ENCODE measurements at places on chromosomes 4 and X.

DNA sequence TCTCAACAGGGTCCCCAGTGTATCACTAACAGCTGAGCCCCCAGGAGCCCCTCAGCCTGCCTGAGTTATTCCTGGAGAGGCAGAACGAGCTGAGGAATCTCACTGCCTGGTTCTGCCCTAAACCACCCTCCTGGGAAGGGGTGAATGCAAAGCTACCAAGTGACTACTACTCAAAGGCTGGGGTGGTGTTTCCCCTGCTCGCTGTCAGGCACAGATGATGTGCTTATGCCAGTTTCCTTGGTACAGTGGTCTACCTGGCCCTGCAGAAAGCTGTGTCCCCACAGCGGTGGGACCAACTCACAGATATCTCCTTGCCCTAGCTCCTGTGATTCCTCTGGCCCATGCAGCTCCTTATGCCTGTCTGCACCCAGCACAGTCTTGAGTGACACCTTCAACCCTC is 35.4 kb upstream of the ASMTL start:
- no peak for DNase-seq

DNA sequence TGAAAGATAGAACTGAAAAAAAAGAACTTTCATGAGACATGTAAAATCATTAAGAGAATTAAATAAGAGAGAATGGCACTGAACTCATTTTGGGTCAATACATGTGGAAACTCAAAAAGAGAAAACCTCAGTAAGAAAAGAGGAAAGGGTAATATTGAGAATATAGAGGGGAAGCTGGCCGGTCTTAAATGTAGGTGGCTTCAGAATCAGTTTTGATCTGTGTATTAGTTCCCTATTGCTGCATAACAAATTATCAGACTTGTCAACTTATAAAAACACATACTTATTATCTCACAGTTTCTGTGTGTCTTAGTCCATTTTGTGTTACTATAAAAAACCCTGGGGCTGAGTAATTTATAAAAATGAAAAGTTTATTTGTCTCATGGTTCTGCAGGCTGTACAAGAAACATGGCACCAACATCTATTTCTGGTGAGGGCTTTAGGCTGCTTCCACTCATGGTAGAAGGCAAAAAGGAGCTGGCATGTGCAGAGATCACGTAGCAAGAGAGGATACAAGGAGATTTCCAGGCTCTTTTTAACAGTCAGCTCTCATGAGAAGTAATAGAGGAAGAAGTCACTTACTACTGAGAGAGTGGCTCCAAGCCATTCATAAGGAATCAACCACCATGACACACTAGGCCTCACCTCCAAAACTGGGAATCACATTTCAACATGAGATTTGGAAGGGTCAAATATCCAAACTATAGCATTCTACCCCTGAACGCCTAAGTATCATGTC is 29.6 kb downstream of the SATL1 start:
- no peak for DNase-seq

- no peak for DNase-seq
Measured at GRCh38 chr4:70183168-70183939, 12.2 kb upstream of the ODAM start.

- no peak for DNase-seq
Measured at GRCh38 chr4:1207157-1207470, 34.7 kb upstream of the SPON2 start.

GRCh38 chr4:181418496-181418895 is 824.7 kb upstream of the TENM3 start:
- no peak for DNase-seq

GRCh38 chr4:96912716-96913115 is 1072.8 kb downstream of the PDHA2 start:
- no peak for DNase-seq

GRCh38 chrX:40169193-40170101 is 71.7 kb upstream of the BCOR start:
- DNase-seq = peak; percentile 84

DNA sequence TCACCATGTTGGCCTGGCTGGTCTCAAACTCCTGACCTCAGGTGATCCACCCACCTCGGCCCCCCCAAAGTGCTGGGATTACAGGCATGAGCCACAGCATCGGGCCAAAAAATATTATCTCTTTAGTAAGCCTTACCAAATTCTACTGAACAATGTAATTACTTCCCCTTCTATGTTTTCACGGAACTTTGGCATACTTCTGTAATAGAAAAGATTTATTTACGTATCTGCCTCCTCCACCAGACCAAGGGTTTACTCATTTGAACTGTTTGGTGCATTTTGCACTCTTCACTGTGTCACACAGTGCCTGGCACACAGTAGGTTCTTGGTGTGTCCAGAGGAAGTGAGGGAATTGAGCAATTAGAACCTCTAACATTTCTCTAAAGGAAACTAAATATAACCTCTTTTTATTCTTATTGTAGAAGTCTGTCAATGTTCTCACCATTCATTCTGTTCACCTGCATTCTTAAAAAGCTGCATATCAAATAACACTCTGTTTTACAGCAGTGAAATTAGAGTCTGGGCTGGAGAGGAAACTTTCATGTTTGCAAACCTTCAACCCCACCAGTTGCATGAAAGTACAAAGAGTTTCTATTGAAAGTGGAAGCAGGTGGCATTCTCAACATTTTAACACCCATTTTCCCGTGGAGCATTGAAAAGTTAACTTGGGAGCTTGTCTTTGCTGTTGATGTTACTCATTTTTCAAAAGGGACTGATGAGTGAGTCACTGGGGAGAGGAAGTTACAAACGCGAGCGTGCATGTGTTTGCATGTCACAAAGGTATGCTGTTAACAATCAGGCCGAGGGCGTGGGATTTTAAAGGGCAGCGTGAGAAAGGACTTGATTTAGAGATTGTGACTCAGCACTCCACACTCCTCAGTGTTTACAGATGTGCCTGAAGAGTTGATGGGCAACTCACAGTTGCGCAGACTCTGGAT is 314.1 kb downstream of the STK32B start:
- DNase-seq = no peak

DNA sequence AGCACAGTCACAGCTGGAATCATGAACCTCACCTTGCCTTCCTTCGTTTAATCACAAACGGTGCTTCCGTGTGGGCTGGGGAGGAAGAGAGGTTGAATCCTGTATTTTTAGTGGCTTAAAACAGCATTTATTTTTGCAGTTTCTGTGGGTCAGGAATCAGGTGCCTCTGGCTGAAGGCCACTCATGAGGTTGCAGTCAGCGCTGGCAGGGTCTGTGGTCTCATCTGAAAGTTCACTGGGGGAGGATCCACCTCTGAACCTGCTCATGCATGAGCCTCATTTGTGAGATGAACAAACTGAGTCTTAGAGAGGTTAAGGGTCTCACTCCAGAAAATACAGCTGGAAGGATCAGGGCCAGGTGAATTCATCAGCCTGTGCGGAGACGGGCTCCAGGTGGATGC is 17.1 kb upstream of the ABLIM2 start:
- no peak for DNase-seq

GRCh38 chr4:19400820-19401219 is 850.9 kb upstream of the SLIT2 start:
- DNase-seq = no peak

DNA sequence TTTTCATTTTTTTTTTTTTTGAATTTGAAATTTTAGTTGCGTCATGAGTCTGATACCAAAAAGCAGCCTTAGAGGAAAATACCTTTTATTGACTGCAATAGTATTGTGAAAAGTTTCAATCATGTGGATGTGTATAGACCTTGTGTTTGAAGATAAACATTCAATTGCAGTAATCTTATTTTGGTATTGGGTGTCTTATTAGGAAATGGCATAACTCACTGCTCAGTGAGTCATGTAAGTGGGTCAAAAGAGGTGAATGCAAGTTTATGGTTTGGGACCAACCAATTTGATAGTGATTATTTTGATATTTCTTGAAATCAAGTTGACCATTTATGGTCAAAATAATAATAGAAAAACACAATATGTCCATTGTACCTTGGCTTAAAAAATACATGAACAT is 627.8 kb upstream of the SLIT2 start:
- DNase-seq = no peak

DNA sequence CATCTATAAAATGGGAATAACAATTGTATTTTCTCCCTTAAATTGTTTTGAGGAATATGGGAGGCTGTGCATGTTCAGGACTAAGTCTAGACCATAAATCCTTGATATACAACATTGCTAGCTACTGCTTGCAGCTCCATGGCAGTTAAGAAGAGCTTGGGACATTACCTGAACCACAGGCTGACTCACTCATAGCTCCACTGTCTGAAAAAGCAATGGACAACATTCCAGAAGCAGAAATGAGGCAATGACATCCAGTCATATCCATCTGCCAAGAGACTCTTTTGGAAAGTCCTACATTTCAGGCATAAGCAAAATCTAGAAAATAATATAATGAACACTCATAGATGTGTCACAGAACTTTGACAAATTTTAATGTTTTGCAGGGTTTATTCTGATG is 167.3 kb upstream of the LEF1 start:
- no peak for DNase-seq

- DNase-seq = no peak
Measured at GRCh38 chr4:3465698-3466671, 2.9 kb downstream of the DOK7 start.

- no peak for DNase-seq
Measured at GRCh38 chr4:95304898-95305297, 243.9 kb downstream of the UNC5C start.

DNA sequence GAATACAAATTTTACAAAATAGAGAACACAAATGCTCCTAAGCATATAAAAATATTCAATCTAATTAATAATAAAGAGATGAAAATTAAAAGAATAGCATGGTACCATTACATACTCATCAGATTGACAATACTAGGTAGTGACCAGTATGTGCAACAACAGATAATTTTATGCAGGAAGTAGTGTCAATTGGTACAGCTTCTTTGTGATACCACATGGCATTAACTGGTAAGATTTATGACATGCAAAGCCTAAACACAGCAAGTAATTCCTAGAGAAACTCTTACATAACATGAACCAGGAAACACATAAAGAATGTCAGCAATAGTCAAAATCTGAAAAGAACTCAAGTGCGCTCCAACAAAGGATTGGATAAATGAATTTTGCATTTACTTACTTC is 26.3 kb downstream of the CXCL2 start:
- DNase-seq = no peak

DNA sequence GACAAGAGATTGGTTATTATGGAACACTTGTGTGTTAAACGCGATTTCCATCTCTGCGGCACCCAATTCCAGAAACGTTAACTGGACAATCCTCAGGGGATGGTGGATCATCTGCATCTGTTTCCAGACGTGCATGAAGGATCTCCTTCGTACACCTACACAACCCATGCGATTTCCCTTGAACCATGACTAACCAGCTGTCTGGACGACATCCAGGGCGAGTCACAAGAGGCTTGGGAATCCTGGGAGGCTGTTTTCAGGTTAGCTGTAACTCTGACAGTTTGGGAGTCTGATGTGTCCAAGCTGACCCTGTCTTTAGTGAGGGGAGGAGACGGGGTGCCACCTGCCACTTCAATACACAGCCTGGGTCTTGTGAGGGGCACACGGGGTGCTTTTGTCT is 84.5 kb downstream of the GATB start:
- no peak for DNase-seq

DNA sequence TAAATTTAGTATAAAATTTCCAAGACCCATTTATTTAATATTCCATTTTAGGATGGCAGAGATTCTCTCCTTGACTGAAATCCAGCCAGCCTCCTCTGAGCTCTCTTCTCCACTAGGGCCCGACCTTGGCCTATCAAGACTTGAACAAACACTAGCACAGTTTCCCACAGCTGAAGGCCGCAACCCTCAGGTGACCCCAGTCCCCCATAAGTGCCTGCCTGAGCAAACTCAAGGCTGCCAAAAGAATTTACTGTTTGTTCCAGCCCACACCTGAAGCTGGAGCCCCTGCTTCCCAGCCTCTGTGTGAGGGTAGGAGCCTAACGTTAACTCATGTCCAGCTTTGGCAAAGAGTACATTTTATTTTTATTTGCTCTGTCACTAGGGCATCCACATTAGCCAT is 629.0 kb upstream of the ZFP42 start:
- no peak for DNase-seq

DNA sequence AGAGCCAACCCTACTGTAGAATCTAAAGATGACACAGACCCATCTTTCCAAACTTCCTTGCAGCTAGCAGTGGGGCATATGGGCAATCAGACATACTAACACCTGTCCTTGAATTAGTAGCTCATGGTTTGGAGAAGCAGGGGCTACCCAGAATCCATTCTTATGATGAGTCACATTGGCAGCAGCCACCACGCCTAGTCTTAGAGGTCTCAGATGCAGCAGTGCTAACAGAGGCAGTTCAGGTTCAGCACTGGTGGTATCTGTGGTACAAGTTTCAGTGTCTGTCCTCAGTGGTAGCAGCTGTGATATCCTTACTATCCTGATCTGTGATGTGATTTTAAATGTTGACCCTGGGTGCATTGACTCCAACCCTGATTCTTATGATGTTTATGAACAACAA is 68.1 kb downstream of the FRMPD4 start:
- no peak for DNase-seq

- DNase-seq = no peak
Measured at GRCh38 chr4:176150356-176150682, 45.1 kb downstream of the SPATA4 start.

- no peak for DNase-seq
Measured at GRCh38 chr4:181728305-181728966, 514.8 kb upstream of the TENM3 start.

- DNase-seq = no peak
Measured at GRCh38 chrX:66654411-66654810, 15.5 kb upstream of the EDA2R start.

DNA sequence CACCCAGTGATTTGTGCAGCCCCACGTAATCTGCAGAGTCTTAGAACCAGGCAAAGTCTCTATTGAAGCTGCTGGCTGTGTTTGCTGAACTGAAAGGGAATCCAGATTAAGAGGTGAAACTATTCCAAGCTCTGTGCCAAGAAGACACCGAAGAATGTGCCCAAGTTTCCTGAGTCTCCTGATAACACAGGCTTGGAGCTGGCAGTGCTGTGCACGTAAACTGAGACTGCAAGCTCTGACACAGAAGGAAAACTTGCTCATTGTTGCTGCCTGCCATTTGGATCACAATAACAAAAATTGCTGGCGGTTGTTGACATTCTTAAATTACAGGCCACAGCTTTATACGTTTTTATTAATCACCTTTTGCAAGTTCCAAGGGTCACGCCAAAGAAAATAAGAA is 60.2 kb upstream of the VCX3B start:
- DNase-seq = no peak

DNA sequence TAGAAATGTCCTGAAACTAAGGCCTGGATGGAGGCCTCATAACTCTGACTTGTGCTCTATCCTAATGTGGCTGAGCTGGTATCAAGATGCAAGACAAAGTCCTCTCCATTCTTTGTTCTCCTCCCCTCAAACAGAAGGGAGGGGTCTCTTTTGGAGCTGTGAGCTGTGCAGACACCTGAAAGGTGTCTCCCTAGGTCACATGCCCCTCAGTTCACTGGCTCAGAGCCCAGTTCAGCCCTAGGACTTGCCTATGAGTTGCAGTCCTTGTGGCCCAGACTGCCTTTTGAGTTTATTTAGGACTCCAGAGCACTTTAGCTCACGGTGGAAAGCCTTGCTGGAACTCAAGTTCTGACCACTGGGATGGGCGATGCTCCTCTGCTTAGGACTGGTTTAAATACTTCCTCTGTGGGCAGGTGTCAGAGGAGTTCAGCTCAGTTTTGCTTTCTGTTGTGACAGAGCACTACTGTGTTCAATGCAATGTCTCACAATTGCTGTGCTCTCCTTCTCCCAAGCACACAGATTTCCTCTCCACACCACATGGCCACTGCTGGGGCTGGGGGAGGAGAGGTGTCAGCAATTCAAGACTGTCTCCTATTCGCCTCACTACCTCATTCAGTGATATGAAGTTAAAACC is 84.8 kb upstream of the ZNF827 start:
- no peak for DNase-seq

GRCh38 chr4:10086506-10087120 is 30.0 kb downstream of the WDR1 start:
- no peak for DNase-seq

GRCh38 chrX:46967547-46967946 is 55.3 kb downstream of the JADE3 start:
- no peak for DNase-seq
